ENCODE measurements at places on chromosomes 1 and 21.

DNA sequence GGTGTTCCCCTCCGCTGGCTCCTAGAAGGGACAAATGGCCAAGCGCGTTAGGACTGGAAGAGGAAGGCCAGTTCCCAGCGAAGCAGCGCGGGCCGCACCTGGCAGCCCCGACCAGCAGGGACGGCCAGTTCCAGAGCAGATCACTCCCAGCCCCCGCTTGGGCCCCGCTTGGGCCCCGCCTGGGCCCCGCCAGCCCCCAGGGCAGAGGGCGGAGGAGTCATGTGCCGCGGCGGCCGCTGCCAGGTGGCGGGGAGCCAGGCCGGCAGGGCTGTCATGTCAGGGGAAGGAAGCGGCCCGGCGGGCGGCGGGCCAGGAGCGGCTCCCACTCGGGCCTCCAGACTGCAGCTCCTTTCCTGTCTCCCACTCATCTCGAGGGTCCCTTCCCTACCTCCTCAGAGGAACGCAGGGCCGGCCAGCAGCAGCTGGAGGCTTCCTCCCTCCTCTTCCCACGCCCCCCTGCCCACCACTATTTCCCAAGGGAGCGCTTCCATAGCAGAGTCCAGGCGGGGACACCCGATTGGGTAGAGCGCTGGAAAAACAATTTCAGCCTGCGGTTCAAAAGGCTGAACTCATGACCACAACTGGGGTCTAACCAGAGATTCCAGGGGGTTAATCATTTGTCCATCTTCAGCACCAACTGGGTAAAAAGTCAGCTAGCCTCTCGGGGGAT, 16.5 kb downstream of the ZNF697 start:
- no peak for DNase-seq

DNA sequence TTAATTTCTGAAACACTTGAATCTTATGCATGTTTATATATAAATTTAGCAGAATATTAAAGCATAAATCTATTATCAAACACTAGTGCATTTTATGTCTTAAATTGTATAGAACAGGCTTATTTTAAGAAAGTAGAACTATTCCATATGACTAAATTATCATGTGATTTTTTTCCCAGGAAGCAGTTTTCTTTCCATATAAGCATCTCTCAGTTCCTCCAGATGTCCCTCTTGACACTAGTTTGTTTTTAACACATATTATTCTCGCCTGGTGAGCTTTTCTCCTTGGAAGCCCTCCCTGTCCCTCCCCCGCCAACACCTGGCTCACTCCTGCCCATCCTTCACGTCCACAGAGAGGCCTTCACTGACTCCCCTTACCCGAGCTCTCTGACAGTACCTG, 48.3 kb upstream of the BCAR3 start:
- no peak for DNase-seq

DNA sequence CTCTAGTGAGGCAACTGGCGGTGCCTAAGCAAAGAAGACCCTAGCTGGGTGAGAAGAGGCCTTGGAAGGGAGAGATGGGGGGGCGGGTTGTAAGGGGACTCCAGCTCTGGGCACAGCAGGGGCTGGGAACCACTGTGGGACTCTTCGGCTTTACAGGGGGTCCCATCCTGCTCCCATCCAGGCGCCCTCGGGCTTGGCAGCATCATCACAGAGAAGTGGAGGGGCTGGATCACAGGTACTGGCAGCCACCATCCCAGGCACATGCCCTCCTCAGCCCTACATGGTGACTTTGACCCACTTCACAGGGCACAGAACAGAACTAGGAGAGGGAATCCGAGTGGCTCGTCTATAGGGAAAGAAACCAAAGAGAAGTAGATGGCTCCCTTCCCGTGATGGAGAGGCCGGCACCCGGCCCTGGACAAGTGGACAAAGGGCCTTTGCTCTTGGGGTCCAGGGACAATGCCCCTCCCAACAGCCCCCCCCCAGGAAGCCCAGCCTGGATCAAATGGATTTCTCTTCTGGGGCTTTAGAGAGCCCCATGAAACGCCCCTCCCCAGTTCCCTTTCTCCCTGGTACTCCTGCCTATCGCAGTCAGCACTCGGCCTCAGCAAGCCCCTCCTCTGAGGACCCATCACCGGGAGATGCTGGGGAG, 54.0 kb upstream of the ECE1 start:
- DNase-seq, result no peak

- DNase-seq, result no peak
Observed at GRCh38 chr1:234584420-234584805, 25.6 kb downstream of the IRF2BP2 start.

DNA sequence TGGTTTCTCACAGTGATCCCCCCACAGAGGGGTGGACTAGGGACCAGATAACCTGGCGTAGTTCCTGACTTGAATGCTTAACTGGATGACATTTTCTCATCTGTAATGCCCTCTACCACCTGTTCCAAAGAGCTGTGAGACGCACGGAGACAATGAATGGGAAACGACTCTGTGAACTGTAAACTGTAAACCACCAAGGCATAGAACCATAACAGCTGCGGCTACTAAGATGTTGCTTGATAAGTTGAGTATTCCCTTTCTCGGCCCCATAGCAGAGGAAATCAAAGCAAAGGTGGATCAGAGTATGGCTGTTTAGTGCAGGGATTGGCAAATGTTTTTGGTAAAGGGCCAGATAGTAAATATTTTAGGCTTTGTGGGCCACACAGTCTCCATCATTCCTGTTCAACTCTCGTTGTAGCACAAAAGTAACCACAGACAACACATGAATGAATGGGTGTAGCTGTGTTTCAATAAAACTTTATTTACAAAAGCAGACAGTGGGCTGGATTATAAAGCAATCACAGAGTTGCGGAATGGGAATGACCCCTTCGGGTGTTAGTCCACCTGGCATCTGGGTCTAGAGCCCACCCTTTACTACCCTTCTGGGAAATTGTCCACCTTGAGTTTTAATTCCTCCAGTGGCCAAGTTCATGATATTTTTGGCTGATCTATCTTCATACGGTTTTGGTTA, 315.2 kb downstream of the RPS6KC1 start:
- no peak for DNase-seq

DNA sequence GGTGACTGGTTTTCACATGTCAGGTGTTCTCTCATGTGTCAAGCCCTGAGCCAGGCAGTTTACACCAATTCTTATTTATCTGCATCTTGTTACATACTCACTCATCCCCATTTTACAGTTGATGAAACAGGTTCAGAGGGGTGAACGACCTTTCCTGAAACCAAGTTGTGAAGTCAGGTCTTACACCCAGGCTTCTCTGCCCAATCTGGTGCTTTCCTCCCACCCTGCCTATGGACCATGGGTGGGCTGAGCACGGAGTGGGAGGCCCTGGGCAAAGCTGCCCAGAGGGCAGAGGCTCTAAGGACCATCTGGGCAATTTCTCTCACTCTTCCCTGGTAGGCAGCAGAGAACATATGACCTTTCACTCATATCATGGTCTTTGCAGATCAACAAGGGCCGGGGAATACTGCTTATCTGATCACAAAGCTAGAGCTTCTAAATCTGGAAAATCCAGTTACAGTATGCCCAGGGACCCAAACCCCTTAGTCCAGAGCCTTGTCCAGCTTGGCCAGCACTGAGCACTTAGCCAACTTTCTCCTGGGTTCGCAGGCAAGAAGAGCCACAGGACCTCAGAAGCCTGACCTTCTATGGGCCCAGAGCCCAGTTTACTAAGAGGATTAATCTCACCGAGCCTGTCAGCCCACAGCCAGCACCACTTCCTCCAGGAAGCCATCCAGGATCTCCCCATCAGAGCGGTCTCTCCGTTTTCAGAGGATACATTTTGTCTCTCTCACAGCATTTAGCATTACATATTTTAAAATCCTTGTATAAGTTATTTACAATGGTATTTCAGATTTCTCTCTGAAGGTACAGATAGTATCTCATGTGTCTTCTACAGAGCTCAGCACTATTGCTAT, 16.0 kb upstream of the TTC39A start:
- DNase-seq, result no peak

DNA sequence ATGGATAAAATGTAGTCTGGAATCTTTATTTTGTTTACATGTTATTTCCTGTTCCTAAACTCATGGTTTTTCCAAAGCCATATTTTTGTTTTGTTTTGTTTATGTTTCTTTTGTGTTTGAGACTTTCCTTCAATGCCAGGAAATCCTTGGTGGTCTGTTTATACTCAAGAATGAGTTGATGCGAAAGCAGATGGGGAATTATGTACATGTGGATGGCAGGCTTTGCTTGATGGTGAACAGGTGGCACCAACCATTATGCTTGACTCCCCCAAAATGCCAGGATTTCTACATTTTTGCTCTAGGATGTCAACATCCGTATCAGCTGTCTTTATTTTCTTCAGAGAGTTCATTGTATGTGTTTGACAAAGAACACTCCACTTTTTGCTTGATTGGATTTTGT, 448.5 kb downstream of the PRDM2 start:
- DNase-seq, result no peak

GRCh38 chr1:232435729-232436128, 194.2 kb downstream of the SIPA1L2 start:
- no peak for DNase-seq

- no peak for DNase-seq
Observed at GRCh38 chr1:244254467-244254866, 197.2 kb downstream of the ADSS2 start.

DNA sequence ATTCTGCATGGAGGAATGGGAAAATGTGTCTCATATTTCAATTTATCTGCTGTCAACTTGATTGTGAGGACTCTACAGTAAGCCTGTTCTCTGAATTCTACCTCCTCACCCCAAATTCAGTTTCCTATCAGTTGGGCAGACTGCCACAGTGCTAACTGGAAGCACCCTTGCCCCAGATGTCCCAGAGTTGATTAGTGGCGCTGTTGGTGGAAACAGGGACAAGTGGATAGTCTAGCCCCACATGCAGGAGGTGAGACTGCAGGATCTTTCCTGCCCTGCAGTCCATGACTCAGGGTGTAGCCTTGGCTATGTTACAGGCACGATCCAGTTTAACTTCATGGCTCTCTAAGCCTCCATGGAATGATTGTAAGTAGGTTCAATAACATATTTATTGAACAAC, 22.1 kb downstream of the ADAM30 start:
- DNase-seq, result no peak

DNA sequence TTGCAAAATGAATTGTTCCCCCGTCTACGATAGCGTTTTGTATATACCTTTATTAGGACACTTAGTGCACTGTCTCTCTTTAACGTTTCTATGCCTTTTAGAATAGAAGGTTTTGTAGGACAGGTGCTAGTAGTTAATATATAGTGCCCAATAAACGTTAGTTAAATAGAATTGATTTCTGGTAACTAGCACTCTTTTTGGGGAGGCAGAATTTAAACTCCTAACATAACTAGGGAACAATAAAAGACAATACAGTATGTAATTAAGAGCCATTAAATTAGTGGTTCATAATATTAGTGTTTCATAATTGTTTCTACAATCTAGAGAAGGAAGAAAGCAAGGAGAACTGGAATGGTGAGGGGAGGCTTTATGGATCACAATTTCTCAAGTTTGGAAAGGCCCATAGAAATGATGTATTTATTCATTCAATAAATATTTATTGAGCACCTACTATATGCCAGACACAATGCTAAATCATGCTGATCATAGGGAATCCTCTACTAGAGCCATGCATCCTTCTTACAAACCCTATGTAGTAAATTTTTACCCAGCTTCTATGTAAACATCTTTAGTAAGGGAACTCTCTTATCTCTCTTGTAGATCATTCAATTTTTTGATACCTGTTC, 742 bp downstream of the POLR3GL start:
- DNase-seq, result no peak

DNA sequence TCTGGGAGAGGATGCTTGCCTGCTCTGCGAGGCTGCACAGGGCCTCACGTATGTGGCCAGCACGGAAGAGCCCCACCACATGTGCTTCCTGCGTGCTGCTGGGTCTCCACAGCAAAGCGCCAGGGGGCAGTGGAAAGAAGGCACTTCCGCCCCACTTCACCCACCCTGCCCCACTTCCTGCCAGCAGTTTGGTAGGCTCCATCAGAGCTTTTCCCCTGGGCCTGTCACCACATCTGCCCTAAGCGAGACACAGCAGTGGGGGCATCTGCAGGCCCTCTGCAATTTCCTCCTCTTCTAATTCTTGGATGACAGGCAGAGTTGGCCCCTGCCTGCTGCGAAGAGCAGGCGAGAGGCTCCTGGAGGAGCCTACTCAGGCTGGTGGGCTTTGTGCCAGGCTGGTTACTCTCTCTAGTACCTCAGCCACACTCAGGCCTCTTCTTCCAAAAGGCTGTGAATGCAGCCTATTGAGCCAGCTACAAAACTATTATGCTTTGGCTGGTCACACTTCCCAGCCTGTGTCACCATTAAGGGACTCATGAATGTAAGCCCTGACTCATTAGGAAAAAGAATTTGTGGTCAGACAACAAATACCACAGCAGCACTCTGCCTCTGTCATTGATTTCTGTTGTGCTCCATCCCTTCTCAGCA, 25.0 kb downstream of the CD244 start:
- DNase-seq, result peak; percentile 81

- DNase-seq, result no peak
Observed at GRCh38 chr1:205444931-205445645, 10.8 kb downstream of the BLACAT1 start.

GRCh38 chr1:173580071-173580470, 22.8 kb downstream of the SLC9C2 start:
- no peak for DNase-seq

GRCh38 chr1:27668808-27669723, 2.9 kb downstream of the IFI6 start:
- DNase-seq, result peak; percentile 94

- peak; percentile 76 for DNase-seq
Observed at GRCh38 chr1:207848234-207848633, 62.7 kb downstream of the CD34 start.

DNA sequence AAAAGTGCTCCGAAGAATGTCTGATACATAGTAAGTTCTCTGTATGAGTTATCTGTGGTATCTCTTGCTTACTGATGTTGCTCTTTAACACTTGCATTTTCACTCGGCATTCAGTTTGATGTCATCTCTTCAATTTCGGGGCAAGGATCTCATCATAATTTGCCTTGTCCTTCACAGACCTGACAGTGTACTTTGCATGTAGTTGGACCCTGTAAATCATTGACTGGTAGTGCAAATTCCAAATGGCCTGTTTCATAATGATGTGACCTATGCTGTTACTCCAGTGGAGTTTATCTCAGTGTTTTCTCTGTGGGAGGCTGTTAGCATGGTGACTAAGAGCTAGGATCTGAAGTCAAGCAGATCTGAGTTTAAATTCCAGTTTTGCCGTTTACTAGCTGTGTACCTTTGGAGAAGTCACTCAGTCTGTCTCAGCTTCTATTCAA, 34.2 kb upstream of the ABCD3 start:
- DNase-seq, result peak; percentile 26

- DNase-seq, result no peak
Observed at GRCh38 chr1:63533931-63534330, 10.6 kb downstream of the EFCAB7 start.

DNA sequence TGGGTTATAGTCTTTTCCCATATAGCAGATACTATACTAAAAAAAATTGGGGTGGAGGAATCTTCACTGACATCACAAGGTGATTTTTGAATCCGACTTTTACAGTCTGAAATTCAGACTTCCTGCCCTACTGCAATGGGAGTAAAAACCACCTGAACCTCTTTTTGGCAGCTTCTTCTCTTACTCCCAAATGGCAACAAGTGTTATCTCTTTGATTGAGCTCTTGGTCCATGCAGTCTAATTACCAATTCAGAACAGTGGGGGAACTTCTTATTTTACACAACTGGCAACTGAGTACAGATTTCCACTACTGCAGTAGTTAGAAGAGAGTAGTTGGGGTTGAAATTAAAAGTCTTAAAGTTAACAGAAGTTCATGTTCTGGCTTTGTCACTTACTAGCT, 62.3 kb downstream of the MACF1 start:
- DNase-seq, result no peak

Measured in activated CD4-positive, alpha-beta T cell treated with anti-CD3 and anti-CD28 coated beads for 48 hours (primary cell).